ENCODE measurements at places on chromosomes 7 and 10.

DNA sequence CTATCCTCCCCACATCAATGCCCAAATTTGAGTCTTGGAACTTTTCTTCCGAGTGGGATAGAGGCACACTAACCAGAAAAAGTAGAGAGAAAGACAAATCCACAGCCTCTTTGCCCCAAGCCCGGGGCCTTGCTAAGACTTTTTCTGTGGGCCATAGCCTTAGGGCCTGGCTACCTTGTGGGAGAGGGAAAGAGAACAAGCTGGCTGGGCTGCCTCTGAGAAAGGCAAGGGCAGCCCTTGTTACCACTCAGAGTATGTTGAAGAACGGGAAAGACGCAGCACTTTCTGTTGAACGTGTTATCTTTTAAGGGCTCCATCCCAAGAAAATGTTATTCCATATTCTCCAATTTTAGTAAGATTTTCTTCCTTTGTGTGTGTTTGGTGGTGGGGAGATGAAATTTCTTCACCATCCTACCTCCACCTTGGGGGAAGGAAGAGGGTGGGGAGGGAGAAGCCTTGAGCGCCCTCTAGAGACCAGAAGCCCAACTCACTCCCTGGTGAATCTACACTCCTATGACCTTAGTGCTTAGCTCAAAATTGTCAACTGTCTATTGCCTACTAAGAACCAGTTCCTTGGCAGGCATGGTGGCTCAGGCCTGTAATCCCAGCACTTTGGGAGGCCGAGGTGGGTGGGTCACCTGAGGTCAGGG lies 3.9 kb upstream of the NRF1 start:
- no peak for DNase-seq

- DNase-seq = no peak
Observed at GRCh38 chr7:47776335-47776734, 171.9 kb downstream of the PKD1L1 start.

DNA sequence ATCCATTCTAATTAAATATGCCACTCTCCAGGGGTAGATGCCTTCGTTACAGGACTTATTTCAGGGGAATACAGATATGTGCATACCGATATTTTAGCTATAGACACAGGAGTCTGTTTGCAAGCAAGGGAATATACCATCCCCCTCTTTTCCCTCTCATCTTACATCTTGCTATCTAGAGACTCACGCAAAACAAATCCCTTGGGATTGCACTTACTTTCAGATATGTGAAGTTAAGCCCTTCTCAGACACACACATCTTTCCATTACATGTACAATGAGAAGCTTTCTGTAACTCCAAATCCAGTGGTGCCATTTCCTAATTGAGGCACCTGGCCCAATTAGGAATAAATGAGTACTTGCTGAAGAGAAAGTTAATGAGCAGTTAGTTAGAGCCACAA lies 250.4 kb upstream of the FZD8 start:
- DNase-seq = no peak

GRCh38 chr10:107546986-107547385 lies 382.5 kb upstream of the SORCS1 start:
- no peak for DNase-seq

DNA sequence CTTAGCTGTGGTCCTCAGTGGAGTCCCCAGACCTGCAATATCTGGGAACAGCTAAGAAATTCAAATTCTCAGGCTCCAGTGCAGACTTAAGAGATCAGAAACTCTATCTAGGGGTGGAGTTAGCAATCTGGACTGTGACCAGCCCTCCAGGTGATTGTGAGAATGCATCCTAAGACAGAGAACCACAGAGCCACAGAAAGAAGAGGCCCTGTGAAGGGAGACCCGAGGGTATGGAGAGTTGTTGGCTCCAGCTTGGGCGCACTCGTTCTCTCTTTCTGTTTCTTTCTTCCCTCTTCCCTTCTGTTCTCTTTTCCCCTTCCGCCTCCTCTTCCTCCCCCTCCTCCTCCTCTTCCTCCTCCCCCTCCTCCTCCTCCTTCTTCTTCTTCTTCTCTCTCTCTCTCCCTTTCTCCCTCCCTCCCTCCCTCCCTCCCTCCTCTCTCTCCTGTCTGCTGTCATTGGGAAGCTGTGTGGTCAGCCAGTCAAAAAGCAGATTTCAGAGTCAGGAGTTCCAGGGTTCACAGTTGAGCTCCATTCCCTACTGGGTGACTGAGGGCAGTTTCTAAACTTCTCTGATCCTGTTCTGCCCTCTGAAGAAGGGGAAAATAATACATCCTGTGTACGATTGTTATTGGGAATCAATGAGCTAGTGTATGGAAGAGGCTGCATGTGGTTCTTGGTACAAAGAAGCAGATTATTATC lies 62.1 kb upstream of the STEAP1B start:
- no peak for DNase-seq

DNA sequence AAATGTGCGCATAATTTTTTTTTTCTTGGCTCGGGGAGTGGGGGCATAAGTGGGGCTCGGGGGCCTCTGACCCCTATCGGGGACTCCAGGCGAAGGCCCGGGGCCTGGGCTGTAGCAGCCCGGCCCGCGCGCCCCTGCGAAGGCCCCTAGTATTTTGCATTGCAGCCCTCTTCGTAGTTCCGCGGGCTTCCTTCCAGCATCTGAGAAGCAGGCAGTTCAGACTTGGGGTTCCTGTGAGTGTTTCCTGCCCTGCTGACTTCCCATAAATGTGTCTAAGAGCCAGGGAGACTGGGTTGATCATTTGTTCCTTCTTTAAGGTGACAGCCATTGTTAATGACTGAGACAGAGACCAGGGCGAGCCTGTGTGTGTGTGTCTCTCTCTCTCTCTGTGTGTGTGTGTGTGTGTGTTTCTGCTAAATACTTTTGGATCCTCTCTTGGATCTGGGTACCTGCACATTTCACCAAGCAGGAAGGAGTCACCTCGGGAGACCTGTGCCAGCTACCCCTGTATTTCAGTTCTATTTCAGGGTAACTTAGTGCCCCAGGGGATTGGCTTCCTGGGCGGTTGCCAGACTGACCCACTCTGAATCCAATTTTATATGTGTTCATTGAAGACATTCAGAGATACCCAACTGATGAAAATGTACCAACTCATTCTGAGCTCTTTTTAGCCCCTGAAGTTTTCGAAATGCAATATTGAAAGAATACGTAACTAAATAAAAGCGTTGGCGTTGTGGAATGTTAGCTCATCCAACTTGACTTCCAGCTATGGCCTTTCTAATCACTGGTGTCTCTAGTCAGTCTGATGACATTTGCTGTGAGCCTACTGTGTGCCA lies 805 bp downstream of the MSRB2 start:
- peak; percentile 53 for DNase-seq

- no peak for DNase-seq
Observed at GRCh38 chr10:126939706-126940105, 34.5 kb downstream of the DOCK1 start.

DNA sequence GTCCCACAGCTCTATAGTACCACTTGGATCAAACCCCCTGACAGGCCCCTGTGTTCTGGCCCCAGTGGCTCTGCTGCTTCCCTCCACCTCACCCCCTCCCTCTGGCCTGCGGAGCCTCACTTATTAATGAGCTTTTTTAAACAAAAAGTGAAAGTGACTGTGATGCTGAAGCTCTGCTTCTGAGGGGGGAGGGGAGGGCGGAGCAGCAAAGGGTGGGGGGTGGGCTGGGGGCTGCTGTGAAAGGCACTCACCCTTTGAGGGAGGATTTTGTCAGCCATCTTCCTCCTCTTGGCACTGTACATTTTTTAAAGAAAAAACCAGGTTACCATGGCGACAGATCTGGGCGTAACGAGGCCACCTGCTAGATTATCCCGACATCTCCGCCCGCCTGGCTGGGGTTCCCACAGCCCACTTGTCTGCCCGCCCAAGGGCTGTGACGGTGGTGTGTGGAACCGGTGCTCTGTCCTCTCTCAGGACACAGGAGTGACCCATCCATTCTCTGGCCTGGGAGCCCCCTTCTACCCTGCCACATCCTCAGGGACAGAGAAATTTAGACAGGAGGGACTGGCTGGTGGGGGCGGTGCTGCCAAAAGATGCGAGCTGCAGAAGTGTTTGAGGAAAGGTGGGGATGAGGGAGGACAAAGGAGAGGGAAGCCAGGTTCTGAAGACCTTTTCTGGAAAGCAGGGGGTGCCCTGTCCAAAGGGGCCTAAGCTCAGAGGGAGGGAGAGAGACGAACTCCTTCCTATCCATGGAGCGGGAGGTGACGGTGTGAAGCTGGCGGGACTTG lies 4.9 kb downstream of the SMARCD3 start:
- no peak for DNase-seq

DNA sequence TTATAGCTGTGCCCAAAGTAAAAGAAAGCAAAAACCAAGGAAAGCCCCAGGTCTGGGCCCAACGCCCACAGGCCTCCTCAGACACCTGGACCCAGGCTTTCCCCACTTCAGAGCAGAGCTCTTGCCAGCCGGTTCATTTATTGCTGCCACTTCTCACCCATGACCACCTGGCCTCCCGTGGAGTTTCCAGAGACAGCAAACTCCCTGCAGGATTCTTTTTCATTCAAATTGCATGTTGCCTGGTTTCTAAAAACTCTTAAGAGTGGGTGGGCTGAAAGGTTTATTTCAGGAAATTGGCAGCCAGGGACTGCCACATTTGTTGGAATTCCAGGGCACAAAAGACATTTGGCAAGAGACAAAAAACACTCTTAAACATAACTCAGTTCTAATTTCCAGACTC lies 4.7 kb downstream of the VOPP1 start:
- DNase-seq = no peak

DNA sequence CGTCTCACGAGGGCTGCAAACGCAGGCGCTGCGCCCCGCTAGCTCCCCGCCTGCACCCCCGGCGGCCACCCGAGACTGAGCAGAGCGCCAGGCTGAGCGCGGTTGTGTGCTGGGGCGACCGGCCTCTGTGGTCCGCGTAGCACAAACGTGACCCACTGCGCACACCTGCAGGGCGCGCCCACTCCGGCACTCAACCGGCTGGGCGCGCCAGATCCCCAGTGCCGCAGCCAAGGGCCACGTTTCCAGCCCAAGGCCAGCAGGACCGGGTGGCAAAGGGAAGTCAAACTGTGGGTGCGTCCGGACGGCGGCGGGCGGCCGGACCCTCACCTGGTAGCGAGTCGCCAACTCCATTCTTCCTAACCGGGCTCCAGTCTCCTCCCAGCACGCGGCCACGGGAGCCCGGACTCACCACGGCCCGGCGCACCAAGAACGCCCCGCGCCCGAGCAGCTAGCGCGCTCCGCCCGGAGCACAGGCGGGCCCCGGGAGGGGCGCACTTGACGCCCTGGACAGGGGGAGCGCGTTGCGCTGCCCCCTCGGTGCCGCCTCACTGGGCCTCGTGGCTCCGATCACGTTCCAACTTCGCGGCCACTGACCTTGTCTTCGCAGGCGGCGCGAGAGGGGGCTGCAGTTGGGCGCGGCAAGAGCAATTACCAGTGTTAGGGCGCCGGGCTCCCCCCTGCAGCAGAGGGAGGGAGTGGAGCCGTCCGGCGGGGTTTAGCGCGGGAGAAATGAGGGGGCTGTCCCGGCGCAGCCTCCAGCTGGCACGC lies at the start of gene CDCA7L:
CDCA7L (minus strand) TSS at position 446 of the 768 bp plus-strand sequence; CDS start at position 351, 95 bp downstream.
- peak; percentile 50 for DNase-seq

DNA sequence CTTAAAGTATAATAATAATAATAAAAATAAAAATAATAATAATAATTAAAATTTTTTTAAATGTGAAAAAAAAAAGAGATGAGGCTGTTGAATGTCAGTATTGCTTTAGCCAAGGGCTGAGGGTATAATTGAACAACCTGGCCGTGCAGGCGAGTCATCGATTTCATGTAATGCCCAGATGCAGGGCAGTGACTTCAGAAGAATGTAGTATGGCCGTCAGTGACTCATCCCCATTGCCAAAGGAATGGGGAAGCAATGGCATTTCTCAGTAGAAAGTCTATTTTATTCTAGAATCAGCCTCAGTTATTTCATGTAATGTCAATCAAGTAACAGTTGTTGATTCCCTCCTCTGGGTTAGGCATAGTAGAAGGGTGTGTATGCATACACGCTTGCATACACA lies 516.4 kb downstream of the GLRX3 start:
- DNase-seq = no peak

DNA sequence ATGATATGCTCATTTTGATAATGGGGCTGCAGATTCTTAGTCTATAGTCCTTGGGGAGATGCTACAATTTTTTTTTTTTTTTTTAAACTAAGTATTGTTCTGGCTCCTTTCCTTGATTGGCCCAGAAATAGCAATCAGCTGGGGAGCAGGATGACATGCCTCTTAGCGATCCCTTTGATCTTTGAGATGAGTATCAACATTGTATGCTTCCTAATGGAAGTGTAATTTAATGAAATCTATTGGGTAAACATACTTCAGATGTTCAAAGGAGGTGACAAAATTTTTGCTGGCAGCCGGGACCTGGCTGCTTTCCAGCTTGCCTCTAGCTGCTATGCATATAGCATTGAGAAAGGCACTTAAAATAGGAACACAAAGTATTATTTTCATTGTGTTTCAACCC lies 43.5 kb downstream of the VTI1A start:
- peak; percentile 52 for DNase-seq

DNA sequence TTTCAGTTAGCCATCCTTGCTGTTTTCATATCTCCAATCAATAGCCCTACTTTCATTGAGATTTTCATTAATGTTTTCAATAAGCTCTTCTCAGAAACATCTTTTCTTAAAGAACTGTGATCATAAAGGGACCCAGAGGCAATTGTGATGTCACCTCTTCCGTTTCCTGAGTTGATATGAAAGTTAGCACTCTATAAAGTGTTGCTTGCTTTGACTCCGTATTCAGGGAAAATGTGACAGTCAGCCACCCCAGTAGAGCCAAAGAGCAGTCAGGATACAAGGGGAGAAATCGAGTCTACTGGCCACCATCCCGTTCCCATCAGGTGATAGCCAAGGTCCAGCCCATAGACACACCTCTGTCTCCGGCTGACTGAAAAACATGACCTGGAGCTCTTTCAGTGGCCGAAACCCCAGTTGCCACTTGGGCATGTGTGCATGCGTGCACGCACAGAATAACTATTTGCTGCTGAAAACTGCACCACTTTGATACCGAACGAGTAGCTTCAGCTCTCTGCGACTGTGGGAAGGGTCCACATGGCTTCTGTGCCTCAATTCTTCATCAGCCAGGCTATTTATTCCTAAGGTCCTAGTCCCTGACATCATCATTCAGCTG lies 291.4 kb downstream of the USP6NL start:
- DNase-seq = no peak

DNA sequence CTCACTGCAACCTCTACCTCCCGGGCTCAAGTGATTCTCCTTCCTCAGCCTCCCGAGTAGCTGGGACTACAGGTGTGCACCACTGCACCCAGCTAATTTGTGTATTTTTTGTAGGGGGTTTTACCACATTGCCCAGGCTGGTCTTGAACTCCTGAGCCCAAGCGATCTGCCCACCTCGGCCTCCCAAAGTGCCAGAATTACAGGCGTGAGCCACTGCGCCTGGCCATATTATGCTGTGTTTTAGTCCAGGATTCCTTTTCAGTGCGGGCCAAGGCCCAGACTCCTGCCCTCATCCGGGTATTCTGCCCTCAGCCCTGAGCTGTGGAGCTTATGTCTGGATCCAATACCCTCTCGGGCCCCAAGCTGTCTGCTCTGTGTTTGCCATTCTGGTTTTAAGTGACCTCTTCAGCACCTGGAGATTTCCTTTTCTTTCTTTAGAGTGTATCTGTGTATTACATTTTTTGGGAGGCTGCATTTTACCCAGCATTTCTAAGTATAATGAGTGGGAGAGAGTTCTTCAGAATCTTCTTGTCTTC lies 114.9 kb downstream of the BUB3 start:
- DNase-seq = no peak

- no peak for DNase-seq
Observed at GRCh38 chr7:51467384-51468017, 150.9 kb upstream of the COBL start.
